ENCODE measurements at places on chromosomes 2 and 18.

DNA sequence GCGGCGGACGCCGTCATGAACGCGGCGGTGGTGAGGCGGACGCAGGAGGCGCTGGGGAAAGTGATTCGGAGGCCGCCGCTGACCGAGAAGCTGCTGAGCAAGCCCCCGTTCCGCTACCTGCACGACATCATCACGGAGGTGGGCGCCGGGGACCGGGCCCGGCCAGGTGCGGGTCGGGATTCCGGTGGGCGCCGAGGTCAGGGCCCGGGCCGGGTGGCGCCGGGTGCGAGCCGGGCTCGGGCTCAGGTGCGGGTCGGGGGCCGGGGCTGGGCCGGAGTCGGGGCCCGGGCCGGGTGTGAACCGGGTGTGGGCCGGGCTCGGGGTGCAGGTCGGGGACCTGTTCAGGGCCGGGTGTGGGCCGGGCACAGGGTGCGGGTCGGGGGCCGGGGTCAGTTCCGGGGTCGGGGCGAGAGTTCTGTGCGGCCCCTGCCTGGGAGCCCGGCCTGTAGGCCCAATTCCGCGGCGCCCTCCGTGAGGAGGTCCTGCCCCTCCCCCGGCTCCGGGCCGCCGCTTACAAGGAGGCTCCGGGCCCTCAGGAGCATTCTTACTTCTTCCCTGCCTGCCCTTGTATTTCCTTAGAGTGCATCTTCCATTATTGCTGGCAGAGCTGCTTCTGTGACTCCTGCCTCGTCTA lies 447 bp downstream of the TRAF3IP1 start:
- no peak for DNase-seq

GRCh38 chr2:235909358-235909757 lies 258.8 kb downstream of the GBX2 start:
- no peak for DNase-seq

GRCh38 chr2:204608237-204608939 lies 63.1 kb downstream of the PARD3B start:
- DNase-seq, result no peak

DNA sequence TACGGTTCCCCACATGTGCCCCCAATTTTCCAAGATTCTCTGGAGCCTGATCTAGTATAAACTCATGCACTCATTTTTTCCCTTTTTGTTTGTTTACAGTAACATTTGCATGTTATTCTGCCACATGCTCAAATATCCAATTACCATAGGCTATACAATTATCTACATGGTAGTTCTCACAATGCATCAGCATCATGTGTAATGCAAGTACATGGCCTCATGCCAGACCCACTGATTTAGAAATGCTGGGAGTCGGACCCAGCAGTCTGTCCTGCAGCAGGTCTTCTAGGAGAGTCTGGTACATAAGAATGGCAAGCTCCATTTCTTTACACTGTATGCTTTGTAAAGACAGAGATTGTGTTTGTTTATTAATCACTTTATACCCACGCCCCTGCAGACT lies 107.7 kb downstream of the CBLN2 start:
- DNase-seq, result no peak

DNA sequence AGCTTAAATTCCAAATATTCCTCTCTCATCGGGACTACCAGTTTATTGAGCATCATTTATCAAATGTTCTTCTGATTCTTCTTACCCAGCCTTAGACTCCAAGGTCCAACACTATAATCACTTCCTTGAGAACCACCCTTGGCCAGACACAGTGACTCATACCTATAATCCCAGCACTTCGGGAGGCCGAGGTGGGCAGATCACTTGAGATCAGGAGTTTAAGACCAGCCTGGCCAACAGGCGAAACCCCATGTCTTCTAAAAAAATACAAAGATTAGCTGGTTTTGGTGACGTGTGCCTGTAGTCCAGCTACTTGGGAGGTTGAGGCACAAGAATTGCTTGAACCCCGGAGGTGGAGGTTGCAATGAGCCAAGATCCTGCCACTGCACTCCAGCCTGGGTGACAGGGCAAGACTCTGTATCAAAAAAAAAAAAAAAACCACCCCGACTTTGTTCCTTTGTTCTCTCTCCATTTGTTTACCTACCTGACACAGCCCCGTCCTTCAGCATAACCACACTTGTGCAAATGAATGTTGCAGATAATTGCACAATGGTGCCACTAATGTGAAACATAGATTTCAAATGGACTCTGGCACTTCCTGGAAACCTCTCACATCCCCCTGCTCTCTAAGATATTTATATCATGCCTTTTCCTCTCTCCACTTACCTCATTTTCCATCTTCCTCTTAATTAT lies 38.9 kb upstream of the LPIN2 start:
- DNase-seq, result no peak

DNA sequence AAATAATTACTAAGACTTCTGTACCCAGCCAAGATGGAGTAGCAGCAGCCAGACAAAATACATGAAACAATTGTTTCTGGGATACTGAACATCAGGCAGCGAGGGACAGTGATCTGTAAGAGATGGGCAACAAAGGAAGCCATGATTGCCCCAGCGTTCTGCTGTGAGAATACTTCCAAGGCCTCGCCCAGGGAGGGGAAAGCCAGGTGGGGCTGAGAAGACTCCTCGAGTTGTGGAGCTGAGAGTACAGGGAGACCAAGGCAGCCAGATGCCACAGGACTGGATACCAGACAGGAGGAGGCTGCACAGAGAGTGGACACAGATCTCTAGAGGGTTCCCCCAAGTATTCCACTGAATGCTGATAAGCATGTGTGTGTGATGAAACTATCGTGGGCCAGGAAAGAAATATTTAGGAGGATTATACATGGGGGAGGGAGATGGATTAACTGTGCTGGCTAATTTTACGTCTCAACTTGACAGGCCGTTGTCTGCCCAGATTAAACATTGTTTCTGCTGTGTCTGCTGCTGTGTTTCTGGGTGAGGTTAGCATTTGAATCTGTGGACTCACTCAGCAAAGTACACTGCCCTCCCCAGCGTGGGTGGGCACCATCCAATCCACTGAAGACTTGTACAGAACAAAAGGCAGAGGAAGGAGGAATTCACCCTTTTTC lies 10.2 kb upstream of the LIMS2 start:
- DNase-seq, result no peak

DNA sequence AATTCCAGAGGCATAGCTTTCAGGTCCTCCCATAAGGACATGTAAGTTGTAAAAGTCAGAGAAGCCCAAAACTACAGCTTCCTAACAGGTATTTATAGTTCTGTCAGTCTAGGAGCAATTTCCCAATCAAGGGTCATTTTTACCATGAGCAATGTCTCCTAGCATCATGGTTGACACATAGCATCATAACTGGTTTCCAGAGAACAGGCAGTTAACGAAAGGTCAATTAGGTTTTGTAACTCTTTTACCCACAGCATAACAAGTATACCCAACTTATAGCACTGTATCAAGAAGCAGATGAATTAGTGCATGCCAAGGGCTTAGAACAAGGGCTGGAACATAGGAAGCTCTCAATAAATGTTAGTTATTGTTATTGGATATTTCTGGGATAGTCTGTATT lies 110.1 kb downstream of the MREG start:
- no peak for DNase-seq

GRCh38 chr18:9743200-9744016 lies 35.3 kb downstream of the RAB31 start:
- no peak for DNase-seq

DNA sequence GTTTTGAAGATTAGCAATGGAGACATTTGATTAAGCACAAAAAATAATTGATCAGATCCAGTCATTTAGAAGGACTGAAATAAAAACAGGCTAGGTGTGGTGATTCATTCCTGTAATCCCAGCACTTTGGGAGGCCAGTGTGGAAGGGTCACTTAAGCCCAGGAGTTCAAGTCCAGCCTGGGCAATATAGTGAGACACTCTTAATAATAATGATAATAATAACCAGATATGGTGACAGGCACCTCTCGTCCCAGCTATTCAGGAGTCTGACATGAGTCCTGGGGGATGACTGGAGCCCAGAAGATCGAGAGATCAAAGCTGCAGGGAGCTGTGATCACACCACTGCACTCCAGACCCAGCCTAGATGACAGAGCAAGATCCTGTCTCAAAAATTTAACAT lies 3.5 kb upstream of the FN1 start:
- no peak for DNase-seq

DNA sequence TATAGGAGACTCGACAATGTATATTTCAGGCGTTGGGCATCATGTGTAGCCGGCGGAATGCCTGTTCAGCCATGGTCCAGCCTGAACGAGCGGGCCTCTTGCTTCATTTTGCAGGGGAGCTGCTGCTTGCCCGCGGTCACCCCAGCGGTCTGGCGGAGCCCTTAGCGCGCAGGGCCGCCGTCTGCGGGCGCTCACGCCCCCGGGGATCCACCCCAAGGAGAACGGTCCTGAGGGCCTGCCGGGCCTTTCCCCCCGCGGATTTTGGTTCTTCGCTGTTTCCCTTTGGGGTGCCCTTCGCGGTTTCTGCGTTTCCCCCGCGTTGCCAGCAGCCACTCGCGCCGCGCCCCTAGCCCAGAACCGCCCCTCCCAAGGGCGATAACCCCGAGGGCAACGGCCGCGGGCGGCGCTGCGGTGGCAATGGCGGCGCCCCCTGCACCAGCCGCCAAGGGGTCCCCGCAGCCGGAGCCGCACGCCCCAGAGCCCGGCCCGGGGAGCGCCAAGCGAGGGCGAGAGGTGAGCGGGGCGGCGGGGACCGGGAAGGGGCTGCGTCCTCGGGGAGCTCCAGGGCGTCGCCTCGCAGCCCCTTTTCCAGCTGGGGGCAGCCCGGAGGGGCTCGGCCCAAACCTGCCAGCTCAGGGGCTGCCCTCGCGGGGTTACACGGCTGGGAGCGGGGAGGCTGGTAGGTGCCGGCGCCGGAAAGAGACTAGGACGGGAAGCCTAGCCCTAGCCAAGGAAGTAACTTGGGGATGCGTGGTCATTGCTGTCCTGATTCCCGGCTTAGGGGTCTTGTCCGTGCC lies at the start of gene MFSD2B:
Gene MFSD2B (plus strand): TSS at position 406 of the 797 bp plus-strand sequence. CDS start 12 bp downstream, at position 418.
- DNase-seq, result no peak

DNA sequence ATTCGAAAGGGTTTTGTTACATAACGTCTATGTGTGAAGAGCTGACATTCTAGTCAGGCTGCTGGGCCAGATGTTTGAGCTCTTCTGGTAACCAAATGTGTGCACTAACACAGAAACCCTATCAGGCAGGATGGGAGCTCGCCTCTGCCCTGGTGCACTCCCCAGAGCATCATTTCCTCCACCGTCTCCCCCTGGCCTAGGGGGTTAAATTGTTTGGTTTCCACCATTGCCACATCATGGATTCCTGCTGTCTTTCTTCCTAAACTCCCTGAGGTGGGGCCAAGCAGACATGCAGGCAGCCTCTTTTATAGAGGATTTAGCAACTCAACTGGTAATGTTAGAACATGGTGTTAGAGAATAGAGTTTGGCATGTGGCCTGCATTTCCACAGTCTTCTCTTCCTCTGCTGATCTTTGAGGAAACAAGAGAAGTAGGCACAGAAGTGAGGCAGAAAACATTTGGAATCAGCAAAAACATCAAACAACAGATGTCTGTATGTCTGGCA lies 87.3 kb downstream of the ANTXR1 start:
- DNase-seq, result no peak
